ENCODE measurements at places on chromosomes 2 and 18.

DNA sequence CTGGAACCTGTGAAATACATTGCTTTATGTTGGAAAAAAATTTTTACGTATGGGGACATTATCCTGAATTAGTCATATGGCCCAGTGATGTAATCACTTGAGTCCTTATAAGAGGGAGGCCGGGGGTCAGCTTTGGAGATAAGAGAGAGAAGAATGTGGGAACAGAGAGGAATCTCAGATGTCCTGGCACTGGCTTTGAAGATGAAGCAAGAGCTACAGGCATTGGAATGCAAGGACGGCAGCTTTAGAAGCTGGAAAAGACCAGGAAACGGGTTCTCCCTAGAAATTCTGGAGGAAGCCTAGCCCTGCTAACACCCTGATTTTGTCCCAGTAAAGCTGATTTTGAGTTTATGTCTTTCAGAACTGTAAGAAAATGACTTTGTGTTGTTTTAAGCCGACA is 1129.9 kb upstream of the GYPC start:
- DNase-seq: no peak

DNA sequence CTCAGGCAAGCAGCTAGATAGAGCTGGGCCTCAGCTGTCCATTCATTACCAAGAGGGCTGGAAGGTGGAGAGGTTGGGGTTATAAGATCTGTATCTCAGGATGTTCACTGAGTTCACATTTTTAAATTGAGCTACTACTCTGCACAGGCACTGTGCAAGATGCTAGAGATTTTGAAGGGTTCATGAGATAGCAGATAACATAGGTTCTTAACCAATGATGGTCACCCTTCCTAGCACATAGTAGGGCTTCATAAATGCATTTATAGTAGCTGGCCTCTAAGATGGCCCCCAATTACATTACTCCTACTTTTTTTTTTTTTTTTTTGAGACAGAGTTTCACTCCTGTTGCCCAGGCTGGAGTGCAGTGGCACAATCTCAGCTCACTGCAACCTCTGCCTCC is 79.7 kb downstream of the DDX1 start:
- DNase-seq: no peak

DNA sequence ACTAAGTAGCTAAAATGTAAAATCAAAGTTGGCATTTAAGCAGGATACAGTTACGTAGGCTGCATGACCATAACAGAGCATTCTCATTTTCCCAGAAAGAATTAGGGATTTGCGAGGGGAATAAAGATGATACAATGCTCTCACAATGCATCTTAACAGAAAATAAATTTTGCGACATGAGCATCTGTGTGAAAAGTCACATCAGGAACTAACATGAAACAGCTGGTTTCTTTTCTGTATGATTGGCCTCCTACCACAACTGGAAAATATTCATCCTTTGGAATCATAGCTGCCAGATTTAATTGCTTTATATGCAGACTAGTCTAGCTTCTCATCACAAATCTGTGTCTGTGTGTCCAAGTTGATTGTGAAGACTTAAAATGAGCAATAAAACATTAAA is 66.0 kb downstream of the KCTD18 start:
- DNase-seq: no peak

DNA sequence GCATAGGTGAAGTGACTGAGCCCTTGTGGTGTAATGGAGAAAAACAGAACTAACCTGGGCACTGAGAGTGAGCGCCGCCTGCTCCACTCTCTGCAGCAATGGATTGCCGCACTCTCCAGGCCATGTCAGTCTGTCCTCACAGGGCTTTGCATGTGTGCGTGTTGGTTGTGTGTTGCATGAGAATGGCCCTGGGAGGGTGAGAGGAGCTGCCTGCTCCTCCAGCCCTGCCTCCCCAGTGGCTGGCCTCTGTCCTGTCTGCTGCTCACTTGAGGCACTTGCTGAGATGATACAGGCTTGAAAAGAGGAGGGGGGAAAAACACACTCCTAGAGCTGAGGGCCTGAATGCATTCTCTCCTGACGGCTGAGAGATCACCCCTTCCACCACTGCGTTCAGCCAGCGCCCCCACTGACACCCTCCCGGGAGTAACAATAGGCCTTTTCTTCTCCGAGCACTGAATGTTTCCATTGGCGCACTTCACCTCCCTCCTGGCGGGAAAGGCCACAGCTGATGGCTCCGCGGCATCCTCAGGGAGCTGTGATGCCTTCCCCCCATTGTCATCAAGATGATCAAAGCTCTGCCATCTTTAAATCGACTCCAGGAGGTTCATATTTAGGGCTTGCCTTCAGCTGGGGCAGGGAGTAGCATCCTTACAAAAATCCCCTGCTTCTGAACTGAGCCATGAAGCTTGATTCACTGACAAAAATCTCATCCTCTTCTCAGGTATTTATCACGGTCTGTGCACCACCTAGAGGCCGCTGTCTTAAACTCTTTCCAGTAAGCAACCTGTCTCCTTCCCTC is 49.9 kb upstream of the DAPL1 start:
- peak; percentile 38 for DNase-seq

DNA sequence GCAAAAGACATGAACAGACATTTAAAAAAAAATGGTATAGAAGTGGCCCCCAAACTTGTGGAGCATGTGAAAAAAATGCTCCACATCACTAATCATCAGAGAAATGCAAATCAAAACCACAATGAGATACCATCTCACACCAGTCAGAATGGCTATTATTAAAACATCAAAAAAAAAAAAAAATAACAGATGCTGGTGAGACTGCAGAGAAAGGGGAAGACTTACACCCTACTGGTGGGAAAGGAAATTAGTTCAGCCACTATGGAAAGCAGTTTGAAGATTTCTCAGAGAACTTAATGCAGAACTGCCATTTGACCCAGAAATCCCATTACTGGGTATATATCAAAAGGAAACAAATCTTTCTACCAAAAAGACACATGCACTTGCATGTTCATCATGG is 164.8 kb downstream of the RIT2 start:
- DNase-seq: no peak

DNA sequence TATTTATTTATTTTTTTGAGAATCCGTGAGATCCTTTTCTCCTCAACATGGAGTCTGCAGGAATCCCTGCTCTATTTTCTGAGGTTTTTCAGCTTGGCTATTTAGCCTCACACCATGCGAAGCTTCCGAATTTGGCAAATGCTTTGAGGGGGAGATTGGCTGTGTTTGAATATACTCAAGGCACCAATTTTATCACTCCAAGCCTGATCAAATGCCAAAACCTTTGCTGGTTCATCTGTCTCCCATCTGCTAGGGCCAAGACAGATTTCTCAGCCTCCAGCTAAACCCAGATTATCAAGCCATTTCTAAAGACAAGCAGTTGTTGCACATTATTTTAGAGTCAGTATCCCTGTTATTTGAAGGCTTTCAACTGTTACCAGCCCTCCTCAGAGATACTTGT is 295.7 kb downstream of the XIRP2 start:
- no peak for DNase-seq

GRCh38 chr2:64062840-64063239 is 43.6 kb upstream of the VPS54 start:
- DNase-seq: peak; percentile 61

DNA sequence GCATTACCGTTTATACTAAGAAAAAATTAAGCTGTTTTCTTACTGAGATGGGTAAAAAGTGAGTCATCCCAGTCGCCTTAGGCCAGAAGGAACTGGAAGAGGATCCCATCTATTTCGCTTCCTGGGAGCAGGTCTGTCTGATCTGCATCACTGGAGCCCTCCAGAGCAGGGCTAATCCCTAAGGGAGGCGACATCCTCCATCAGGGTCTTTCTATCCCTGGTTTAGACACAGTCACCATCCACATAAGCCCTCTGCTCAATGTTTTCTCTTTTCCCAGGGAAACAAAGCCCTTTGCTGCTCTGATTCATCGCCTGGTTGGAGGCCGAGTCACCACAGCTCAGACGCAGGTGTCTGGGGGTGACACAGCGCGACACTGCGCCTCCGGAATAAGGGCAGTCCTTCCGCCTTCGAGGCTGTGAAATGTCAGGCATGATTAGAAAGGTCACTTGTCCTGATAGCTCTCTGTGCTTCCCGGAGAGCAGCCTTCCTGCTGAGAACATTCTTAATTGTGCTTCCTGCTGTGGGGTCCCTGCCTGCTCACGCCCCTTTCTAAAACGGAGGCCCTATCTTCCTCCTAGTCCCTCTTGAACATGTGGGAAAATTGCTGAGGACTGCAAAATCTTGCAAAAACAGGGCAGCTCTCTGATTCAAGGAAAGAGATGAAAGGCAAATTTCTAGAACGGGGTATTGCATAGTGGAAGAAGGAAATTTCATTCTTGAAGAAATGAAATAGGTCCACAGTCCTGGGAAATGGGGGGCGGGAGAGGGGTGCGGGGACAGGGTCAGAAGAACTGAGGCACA is 56.3 kb downstream of the MARCHF4 start:
- DNase-seq: peak; percentile 57

DNA sequence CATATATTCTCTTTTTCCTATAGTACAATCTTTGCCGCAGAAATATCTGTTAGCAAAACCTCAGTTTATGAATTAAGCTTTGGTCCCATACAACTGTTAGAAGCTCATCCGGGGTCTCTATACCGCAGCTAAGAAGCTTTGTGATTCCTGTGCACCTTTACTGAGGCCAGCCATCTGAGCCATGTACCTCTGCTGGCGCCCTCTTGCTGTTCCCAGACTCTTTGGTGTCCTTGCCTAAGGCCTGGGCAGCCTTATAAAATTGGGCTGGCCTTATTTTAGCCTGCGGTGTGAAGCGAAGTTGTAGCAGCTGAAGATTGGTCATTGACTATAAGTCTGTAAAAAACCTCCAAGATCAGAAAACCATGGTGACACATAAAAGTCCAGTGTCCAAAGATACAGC is 1135.1 kb upstream of the CHAC2 start:
- no peak for DNase-seq

GRCh38 chr18:69636529-69637301 is 236.0 kb downstream of the DOK6 start:
- DNase-seq: no peak

GRCh38 chr2:233385489-233386044 is 31.3 kb downstream of the DGKD start:
- no peak for DNase-seq

- no peak for DNase-seq
These were observed 136.9 kb downstream of the SLC4A10 start for GRCh38 chr2:161761160-161761559.

- DNase-seq: peak; percentile 91
These were observed 420.0 kb downstream of the ZEB2 start for GRCh38 chr2:144099780-144100377.

DNA sequence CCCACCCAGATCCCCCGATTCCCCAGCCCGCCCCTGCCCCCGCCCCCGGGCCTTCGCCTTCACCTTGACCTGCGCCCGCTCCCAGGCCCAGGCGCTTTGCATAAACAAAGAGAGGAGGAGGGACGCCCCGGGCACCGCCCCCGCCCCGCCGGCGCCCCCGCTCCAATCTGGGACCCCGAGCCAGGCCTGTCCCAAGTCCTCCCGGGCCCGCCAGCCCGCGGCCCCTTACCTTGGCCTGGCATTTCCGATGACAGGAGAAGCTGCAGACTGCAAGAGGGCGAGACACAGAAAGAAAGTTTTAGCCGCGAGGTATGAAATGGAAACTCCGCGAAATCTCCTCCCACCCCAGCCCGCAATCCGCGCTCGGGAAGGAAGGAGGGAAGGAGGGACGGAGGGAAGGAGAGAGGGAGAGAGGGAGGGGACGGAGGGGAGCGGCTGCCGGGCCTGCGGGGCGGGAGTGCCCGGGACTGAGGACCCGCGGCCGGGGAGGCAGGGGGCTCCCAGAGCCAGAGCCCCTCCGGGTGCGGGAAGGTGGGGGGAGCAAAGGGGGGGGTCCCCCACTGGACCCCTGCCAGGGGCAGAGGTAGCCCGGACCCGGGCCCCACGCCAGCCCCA is 24.2 kb downstream of the TNS1 start:
- DNase-seq: no peak

- no peak for DNase-seq
These were observed 187.5 kb upstream of the CRIM1 start for GRCh38 chr2:36168115-36168514.

DNA sequence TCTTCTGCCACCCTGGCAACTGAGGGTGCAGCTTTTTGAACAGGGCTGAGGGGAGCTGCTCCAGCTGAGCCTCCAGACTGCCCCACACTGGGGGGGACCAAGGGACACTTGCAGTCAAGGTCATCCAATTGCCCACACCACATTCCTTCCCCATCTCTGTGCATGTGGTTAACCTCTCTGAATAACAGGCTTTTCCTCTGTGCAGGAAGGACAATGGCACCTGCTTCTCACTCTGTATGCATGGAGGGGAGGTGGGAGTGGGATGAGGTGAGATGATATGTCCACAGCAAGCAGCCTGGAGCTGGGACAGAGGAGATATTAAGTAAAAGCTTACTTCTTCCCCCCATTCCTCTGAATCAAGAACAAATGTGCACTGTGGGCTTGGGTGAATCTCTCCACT is 39.1 kb upstream of the TEX51 start:
- DNase-seq: no peak

GRCh38 chr2:194567661-194568017 is 1089.4 kb upstream of the SLC39A10 start:
- no peak for DNase-seq

DNA sequence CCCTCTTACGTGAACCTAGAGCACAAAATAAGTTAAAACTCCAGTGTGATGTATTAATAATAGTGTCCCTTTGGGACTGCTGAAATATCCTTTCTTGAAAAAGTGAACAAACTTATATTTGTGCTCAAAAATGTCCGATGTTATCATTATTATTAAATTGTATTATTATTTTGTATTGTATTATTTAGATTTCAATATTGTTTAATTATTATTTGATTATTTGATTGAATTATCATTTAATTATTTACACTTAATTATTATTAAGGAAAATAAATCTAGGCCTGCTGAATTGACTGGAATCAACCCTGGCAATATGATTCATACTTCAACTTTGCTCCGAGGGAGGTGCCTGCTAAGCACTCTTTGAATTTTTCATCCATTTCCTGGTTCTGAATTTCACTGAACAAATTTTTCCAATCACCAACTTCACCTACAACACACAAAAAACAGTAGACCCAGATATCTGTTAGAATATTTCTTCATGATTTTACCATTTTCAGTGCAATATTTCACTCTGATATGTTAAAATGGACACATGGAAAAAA is 10.9 kb upstream of the EIF2AK2 start:
- no peak for DNase-seq

- DNase-seq: no peak
These were observed 48.3 kb upstream of the GPR155 start for GRCh38 chr2:174535083-174535482.

DNA sequence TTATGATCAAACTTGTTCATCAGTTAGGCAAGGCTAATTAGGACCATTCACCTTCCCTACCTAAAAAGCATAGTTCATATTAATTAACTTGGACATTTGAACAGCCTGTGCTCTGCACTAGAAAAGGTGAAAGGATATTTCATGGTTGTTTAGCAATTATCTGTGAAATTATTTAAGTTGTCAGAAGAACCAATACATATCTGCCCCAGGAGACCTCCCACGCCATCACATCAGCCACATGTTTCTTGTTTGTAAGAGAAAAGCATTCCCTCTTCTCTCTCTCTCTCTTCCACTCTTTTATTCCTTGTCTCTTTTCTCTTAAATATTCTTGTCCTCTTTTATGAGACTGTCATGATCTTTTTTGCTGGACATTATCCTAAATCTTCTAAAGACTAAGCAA is 282.0 kb upstream of the RND3 start:
- DNase-seq: no peak

Data from NCI-H226 (cell line).